ENCODE measurements at places on chromosomes 11 and 22.

DNA sequence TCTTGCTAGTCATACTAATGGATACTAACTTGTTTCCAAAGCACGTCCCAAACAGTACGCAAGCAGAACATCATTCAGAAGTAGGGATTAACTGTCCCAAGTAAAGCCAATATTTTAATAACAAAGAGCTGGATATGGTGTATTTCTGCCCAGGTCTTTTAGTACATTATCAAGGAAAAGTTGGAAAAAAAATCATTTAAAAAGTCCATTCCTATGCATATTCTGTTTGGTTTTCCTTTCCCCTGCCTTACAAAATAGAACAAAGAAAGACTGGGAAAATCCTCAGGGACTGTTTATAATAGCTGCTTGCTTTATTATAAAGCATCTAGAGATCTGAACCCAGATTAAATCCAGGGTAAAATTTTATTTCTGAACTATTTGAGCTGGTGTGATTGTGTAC, 83.9 kb downstream of the UVRAG start:
- DNase-seq, result no peak

- DNase-seq, result no peak
These were observed 216.4 kb upstream of the B3GAT1 start for GRCh38 chr11:134628426-134628825.

DNA sequence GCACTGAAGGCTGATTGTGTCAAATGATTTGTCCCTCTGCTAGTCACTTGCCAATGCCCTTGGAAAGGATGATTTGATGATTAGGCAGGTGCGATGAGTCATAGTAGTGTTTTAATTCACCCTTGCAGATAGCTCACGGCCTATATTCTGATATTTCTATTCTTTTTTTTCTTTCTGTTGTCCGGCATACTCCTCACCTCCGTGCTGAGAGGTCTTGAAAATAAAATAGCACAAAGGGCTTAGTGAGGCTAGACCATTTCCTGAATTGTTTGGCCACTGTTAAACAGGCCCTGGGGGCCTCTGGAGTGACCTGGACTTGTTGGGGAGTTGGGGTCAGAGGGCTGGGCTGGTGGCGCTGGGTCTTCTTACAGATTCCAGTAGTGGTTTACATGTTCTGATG, 99.8 kb downstream of the ZBTB16 start:
- DNase-seq, result no peak

DNA sequence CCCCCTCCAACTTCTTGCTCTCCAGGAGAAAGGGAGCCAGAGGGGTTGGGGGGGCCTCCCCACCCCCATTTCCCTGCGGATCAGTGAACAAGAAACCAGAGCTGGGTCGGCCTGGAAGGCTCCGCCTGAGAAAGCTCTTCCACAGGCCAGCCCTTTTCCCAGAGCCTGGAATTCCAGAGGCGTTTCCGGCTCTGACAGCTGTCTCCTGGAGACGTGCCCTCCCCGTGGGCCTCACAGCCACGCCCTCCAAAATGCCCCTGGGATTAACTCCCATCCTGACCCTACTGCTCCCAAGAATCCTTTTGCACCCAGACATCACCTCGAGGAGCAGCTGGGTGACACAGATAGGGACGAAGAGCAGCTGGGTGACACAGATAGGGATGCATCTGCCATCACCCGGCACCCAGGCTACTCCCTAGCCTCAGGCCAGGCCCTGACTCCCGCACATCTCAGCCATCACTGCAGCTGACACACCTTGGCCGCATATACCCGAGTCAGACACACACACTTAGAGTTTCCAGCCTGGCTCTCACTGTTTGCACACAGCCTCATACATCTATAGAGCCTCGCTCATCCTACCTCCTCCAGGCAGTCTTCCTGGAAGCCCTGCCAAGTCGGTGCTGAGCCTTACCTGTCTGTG, 7.6 kb upstream of the CDC42EP1 start:
- DNase-seq, result no peak

- DNase-seq, result no peak
These were observed 147.6 kb downstream of the FBXO7 start for GRCh38 chr22:32622004-32622743.

DNA sequence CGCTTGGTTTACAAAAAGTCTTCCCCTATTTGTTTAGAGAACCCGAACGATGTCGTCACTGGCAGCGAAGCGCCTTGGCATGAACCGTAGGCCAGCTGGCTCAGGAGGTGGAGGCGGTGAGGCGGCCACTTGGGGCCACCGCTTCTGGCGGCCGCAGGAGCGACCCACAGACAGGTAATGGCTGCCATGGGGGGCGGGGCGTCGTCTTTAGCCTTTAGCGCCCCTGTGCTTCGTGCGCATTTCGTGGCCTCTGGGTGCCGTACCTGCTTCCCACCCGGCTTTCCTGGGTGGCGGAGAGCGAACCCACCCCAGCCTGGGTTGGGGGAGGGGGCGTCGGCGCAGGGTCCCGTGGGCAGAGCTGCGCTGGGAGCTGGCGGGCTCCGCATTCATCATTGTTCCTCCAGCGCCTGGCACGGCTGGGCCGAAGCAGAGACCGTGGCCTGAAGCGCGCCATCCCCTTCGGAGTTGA, 469 bp upstream of the OSBP2 start:
- peak; percentile 29 for DNase-seq

DNA sequence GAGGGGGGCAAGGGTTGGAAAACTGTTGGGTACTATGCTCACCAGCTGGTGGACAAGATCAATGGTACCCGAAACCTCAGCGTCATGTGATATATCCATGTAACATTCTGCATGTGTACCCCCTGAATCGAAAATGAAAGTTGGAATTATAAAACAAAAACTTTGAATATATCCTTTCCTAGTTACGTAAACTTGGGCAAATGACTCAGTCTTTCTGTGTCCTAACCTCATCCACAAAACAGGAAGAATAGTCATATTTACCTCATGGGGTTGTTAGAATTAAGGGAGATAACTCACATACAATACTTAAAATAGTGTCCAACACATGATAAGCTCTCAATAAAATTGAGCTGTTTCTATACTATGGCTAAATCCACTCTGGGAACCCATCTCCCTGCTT, 620.1 kb upstream of the KIRREL3 start:
- DNase-seq, result no peak

GRCh38 chr11:111225881-111226280, 19.6 kb upstream of the POU2AF2 start:
- no peak for DNase-seq

- peak; percentile 71 for DNase-seq
These were observed 14.2 kb upstream of the MUC6 start for GRCh38 chr11:1050581-1051355.

Data from effector memory CD8-positive, alpha-beta T cell (primary cell).